Adrenal gland (tissue), 19 donors: ENCODE measurements at places on chromosomes 1 and 21. TPM values are rescaled to one million over a fixed set of nuclear protein-coding genes. Genes with fewer than 3 reads are reported as not detected.

DNA sequence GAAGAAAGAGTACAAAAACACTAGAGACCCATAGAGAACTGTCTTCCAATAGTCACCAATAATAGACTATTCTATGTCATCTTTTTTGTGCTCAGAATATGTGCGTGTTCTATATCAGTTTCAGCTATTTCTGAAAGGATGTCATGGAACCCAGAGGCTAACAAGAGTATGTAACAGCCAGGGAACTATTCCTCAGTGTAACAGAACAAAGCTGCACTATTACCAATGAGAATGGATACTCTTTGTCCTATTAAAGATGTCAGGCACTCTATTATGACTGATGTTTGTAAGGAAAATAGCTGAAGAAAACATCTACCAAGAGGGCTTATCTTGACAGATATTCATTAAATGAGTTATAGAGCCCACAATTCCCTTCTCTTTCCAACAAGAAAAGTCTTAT lies 8.6 kb upstream of the LRRC8C start:
- peak overlapping the region; percentile 0 for H3K27ac ChIP-seq
- DNase-seq: no peak
- H3K27me3 ChIP-seq: no peaks in the 10 kb centered on the region
- peaks cover 12% of the 10 kb centered on the region for H3K4me1 ChIP-seq
- no peak overlapping the region for H3K4me3 ChIP-seq
- H3K36me3 ChIP-seq: no peaks in the 10 kb centered on the region

GRCh38 chr1:71986160-71986559 lies 296.2 kb downstream of the NEGR1 start:
- DNase-seq: no peak
- H3K4me3 ChIP-seq: no peak overlapping the region
- no peaks in the 10 kb centered on the region for H3K36me3 ChIP-seq
- no peak overlapping the region for H3K27ac ChIP-seq
- H3K27me3 ChIP-seq: no peaks in the 10 kb centered on the region

Gene ZYG11A
- not detected for total RNA-seq

DNA sequence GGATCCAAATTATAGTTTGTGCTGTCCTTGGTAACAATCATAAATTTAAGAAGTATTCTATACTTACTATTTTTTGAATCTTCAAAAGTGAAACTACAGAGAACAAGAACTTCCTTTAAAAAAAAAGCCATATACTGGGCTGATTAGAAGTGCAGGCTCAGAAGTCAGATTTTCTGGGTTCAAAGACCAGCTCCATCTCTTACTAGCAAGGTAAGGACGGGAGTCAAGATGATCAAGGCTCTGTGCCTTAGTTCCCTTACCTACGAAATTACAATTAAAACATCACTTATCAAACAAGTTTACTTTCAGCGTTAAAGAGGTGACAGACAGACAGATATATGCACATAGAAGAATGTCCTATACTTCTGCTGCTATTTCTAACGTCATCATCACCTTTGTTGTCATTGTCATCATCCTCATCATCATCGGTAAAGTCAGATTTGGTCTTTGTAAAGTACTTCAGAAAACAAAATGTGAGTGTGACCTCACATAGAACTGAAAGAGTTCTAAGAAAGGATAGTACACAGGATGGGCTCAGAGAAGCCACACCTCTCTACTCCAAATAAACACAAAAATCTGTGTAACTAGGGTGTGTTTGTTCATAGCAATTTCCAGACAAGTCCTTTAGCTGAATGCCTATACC lies 178.7 kb downstream of the VAV3 start:
- no peak overlapping the region for H3K27ac ChIP-seq
- no peaks in the 10 kb centered on the region for H3K27me3 ChIP-seq
- H3K36me3 ChIP-seq: no peaks in the 10 kb centered on the region
- H3K4me3 ChIP-seq: no peak overlapping the region
- peaks cover 10% of the 10 kb centered on the region for H3K4me1 ChIP-seq

Gene BMP8B
- total RNA-seq: 3.2 TPM
